Stimulated activated CD8-positive, alpha-beta memory T cell treated with anti-CD3 and anti-CD28 coated beads, Interleukin-4, amount 100 ng/mL, for 1 hour (primary cell): ENCODE measurements at places on chromosomes 3 and 15.

GRCh38 chr15:48086133-48086532, 34.7 kb upstream of the SLC24A5 start:
- DNase-seq, result no peak

GRCh38 chr3:32404714-32405113, 13.1 kb downstream of the CMTM7 start:
- DNase-seq, result no peak

DNA sequence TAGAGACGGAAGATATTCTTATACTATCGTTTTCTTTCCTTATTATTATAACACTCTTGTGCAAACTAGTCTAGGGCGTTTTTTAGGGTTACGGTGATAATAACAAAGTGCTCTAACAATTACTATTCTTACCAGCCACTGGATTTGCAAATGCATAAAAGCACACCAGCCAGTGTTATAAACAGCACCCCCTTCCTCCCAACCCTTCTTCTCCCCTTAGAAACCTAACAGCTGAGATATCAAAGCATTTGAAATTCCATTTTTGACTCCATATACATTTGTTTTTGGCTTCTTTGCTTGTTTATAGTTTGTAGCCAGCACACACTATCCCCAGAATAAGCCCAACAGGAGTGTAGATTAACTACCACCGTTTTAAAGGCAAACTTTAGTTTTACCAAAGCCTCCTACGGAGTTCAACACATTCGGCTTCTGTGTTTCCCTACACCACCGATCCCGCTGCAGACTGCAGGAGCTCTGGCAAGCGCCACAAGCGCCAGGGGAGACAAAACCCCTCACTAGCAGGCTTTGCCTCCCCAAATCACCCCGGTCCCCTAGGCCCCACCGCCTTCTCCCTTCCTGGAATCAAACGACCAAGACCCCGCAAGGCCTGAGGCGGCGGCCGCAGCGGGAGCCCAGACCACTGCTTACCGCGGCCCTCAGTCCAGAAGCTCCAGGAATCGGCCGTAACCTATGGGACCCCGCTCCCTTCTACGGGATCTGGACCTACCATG, 461 bp downstream of the COPB2 start:
- DNase-seq, result no peak

GRCh38 chr3:15121936-15122335, 23.0 kb upstream of the RBSN start:
- no peak for DNase-seq

- DNase-seq, result no peak
These were observed 8.6 kb downstream of the KLHL25 start for GRCh38 chr15:85785887-85786780.

GRCh38 chr3:165783383-165783782, 53.8 kb downstream of the BCHE start:
- DNase-seq, result no peak

DNA sequence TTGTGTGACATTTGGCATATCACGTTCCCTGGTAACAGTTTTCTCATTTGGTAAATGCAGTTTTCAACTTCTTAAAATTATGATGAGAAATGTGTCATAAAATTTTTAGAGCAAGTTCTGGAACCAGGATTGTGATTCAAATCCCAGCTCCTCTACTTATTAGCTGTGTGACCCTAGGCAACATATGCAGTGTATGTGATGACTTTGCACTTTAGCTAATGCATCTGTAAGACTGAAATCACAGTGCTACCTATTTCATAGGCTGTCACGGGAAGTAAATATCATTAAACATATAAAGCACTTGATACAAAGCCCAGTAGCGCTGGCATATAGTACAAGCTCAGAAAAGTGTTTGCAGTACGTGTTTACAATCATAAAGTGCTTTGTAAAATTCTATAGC, 419.4 kb downstream of the GRM7 start:
- DNase-seq, result no peak

DNA sequence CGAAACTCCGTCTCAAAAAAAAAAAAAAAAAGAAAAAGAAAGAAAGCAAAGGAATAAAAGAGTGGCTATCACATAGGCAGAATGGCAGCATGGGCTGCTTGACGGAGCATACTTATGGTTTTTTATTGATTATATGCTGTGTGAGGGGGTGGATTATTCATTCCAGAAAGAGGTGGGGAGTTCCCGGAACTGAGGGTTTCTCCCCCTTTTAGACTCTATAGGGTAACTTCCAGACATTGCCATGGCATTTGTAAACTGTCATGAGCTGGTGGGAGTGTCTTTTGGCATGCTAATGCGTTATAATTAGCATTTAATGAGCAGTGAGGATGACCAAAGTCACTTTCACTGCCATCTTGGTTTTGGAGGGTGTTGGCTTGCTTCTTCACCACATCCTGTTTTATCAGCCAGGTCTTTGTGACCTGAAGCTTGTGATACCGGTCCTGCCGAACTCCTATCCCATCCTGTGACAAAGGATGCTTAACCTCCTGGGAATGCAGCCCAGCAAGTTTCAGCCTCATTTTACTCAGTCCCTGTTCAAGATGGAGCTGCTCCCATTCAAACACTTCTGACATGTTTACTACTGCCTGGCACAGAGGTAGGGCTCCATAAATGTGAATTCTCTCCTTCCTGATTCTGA, 15.8 kb upstream of the ABHD17C start:
- no peak for DNase-seq

- no peak for DNase-seq
These were observed 103.8 kb downstream of the GALK2 start for GRCh38 chr15:49273734-49274318.

DNA sequence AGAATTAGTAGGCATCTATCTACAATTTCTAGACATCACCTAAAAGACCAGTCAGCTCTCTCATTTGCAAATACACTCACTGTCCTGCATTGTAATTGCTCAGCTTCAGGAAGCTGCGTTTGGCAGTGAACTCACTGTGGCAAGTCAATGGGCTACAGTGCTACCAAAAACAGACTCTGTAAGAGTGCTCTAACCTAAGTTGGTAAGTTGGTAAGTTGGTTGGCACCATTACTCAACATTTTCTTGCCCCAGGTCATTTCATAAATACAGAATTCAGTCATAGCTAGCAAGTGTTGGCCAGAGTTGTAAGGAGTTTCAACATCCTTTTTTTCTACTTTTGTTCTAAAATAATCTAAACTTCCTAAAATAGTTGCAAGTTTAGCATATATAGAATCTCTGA, 466.3 kb downstream of the NAALADL2 start:
- DNase-seq, result no peak

DNA sequence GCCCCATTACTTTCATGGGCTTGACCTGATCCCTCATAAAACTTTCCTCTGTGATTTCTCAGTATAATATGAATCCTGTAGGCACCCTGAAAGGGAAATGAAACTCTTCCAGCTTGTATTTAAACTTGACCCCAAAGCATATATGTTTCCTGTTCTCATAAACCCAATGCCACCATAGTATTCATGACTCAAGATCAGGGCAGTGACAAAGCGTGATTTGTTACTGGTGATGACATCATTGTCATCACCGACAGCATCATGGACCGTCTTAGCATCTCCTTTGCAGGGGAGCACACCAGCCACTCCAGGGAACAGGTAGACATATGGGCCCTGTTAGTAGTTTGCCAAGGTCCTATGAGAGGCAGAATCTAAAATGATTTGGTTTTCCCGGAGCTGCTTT, 741.2 kb downstream of the NR2F2 start:
- DNase-seq, result no peak

GRCh38 chr3:119700269-119700919, 2.4 kb upstream of the CFAP91 start:
- no peak for DNase-seq

GRCh38 chr3:23546181-23546580, 259.6 kb upstream of the UBE2E1 start:
- no peak for DNase-seq

DNA sequence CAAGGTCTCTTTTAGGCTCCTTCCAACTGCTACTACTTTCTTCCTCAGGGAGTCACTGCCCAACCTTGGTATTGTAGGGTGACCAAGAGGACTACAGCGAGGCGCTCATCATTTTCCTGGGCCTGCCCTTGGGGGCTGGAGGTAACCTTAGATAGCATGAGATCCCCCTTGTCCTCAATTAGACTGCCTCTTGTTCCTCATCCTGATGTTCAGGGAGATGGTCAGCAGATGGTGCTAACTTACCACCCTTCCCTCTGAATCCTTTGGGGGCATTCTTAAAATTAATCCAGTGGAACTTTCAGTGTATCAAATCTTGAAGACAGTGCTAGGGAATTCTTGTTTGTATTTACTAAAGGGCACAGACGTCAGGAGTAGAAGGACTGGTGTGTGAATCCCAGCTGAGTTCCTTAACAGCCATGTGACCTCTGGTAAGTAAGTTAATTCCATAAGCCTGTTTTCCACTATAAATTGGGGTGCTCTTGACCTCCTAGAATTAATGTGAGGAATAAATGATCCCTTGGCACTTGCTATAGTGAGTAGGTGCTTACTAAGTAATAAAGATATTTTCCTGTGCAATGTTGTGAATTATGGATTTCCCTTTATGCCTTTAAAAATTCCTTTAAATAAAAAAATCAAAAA, 4.1 kb upstream of the CLPX start:
- DNase-seq, result no peak

DNA sequence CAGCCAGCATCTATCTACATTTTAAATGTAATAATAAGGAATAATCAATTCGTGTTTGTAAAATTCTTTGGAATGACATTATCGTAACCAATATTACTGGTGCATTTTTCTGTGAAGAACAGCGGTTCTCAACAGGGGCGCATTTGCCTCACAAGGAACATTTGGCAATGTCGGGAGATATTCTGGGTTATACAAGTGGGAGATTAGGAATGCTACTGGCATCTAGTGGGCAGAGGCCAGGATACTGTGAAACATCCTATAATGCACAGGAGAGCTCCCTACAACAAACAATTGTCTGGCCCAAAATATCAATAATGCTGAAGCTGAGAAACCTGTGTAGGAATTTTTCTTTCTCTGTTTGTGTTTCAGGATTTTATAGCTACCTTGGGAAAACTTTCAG, 25.0 kb downstream of the ACP3 start:
- no peak for DNase-seq

DNA sequence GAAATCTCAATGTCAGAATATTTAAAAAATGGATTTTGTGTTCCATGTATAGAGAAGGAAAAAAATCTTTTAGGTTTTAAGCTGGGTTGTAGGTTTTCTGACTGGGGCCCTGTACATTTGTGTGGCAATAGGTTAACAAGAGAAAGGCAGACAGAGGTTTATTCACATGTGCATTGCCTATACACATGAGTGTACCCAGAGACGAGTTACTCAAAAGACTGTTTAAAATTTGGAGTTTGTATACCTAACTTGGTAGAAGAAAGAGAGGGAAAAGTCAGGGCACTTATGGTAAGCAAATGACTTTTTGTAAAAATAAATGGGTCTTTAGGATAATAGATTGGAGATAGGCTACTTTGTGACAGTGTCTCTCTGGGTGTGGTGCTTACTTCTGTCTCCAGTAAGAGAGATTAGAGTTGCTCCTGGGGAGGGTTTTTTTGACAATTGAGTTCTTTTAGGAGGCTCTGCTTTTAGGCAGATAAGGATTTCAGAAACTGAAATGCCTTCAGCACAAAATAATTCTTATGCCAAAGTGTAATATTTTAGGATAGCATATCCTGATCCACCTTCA, 225.2 kb downstream of the TCF12 start:
- DNase-seq, result no peak

GRCh38 chr3:158443632-158444031, 127.4 kb upstream of the MLF1 start:
- DNase-seq, result no peak

GRCh38 chr3:111979434-111980038, 710 bp downstream of the ABHD10 start:
- DNase-seq, result no peak

DNA sequence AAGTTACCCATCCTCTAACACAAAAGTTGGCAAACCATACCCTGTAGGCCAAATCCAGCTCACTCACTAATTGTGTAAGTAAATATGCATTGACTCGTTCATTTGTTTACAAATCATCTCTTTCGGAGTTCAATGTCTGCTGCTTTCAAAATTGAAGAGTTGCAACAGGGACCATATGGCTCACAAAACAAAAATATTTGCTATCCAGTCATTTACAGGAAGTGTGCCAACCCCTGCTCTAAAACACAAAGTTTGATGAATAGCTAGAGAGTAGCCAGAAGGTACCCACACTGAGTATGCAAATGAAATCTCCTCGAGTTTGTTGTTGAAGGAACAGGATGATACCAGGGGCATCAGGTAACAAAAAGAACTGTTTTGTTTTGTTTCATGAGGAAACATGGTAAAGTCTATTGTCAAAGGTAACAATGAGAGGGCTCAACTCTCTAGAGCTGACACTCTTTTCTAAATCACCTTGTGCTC, 236.2 kb upstream of the THBS1 start:
- no peak for DNase-seq

DNA sequence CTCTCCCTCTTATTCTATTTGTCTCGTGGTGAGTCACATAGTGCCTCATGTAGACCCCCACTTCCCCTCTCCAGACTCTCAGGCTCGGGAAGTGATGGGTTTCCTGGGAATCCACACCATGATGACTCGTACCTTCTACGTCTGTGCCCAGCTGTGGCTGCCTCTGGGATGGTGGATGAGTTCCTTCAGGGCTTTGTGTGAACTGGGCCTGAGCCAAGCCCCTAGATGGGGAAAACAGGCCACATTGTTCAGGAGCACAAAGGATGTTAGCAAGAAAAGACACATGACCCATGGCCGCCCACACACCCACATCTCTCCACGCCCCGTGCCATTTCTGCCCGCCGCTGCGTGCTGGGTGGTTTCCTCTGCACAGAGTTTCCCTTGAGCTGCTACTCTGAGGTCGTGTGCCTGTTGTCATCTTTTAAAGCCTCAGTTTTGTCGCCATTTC, 10.5 kb downstream of the ISG20 start:
- DNase-seq, result no peak

DNA sequence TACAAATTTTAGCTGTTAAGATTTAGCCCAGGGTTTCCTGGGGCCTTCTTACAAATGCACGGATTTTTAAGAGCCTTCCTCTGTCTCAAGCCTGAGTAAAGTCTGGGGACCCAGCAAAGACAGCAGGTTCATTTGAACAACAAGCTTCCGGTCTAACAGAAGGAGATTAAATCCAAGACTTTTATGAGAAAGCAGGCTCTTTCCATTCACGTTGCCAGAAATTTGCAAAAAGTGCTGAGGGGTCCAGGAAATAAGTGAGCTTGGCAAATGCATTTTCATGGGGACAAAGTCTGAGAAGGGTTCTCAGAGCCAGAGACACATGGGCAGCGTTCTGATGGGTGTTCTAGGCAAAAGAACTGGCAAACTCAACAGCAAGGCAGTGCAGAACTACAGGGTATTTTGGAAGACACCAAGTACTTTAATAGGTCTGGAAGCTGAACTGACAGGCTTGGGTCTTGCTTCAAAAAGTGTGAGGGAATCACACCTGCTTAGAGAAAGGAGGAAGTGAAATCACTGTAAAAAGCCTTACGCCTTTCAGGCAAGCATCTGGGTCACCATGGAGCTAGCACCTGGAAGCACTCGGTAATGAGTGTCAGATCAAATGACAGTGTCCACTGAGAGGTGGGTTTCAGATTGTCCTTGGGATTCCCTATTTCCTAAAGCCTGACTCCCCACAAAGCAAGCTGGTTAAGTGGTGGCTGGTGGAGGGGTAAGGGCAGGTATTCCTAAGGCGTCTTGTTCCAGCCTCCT, 115.8 kb upstream of the ARHGEF3 start:
- DNase-seq, result no peak
